D721Med (cell line): ENCODE measurements at places on chromosomes 6 and 20.

DNA sequence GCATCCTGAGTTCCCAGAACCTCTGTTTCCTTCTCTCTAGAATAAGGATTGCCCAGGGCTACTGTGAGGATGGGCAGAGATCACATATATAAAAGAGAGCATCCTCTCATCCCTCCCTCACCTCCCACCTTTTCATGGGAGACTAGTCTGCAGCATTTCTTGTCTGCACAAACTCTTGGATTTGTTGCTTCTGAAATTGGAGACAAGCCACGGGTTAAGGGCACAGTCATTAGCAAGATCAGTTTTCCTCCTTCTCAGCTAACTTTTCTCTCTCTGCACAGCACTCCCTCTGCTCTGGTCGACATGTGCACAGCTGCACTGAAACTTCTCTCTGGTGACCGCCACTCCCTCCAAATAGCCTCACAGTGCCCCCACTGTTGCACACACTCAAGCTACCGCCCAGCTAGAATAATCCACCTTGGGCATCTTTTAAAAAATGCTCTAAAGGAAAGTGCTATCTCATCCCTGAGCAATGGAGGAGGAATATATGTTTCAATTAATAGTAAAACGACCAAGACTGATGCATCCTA lies 50.9 kb upstream of the DUSP22 start:
- DNase-seq: no peak

DNA sequence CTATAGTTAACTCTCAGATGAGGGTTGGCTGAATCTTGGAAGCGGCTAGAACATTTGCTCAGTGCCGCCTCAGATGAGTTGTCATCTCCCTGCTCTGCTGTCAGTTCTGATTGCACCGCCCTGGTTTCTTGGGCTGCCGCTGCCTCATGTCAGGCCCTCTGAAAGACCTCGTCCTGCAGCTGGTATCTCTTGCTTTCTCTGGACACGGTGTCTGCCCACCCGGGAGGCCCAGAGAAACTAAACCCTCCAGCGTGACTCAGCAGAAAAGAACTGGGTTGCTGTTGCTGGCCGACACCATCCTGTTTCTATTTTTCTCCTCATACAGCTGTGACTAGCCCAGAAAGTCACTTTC lies 355.4 kb downstream of the CD83 start:
- no peak for DNase-seq

DNA sequence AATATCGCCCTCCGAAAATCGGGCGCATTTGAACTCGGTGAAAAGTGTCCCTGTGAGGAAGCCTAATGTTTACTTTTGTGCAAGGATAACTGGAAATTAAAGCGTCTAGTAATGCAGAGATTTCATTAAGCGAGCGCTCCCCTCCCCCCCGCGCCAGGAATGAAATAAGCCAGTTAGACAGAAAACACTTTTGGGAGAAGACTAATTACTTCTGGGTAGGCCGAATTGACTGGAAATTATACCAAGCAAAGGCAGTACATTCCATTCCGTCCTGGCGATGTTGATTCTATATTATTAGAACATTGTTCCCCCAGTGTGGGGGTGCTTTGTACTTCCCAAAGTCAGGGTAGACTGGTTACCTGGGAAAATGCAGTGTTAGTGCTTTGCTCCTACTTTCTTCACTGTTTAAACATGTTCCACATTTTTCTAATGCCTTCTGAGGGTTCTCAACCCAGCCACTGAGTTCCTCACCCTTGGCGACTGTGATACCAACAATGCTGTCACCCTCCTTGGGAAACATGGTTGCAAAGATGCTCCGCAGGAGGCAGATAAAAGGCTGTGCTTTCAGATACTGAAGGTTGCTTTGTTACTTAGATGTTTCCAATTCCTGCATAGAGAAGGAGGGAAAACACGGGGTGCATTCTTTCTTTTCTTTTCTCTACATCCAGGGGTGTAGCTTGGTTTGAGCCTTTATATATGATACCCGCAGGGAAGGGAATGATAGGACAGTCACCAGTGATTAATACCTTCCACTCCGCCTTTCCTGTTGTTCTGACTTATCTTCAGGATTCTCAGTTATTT lies 2.6 kb downstream of the GJA1 start:
- DNase-seq: no peak

DNA sequence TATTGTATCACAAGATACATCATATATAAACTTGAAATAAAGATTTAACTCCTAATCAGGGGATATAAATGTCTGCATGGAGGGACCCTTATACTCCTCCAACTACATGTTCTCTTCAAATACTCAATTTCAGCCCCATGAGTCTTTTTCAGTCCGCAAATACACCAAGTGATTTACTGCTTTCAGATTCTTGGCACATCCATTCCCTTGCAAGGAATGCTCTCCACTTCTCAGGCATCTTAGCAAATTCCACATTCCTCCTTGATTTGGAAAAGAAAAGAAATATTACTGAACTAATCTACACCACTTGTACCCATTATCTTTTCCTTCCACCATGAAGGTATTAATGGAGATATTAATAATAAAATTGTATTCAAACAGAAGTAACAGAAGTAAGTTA lies 999.4 kb upstream of the GJE1 start:
- no peak for DNase-seq

DNA sequence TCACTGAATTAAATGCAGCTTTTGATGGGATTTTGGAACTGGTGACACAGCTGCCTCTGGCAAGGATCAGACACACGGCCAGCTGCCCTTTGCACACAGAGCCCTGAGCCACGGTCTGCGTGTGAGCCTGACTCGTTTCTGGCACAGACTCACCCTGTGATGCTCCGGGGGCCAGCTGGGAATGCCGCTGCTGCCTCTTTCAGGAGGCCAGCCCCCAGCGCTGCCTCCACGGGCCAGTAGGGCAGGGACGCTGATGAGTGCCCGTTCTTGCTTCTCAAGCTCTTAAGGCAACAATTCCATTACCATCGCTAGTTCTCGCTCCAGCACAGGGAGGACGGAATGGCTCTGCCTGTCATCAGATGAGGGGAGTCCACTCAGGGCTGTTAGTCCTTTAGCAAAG lies 61.6 kb downstream of the IRF4 start:
- DNase-seq: no peak

DNA sequence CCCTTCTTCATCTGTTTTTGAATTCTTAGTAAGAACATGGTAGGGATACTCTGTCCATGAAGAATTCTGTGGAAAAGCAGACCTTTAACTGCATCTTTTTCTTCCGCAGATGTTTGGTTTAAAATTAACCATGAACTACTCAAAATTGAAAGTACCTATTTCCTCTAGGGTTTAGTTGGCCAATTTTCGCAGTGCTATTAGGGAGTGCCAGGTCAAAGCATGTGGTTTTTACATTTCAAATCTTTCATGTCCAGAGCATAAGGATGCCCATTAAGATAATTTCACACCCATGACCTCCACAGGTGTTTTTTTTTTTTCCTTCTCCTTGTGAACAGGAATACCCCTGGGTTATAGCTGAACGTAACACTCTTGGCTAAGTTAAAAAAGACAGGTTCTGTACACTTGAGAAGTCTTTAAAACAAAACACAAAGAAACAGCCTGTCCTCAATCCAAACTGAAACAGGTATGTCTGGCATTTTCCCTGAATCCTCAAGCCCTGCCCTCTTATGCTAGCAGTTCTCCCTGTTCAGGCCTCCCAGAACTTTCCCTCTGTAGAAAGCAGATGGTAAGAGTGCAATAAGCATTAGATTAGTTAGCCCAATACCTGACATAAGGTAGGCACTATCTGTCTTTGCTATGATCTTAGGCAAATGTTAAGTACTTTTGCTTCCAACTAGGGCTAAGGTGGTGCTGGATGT lies 67.1 kb downstream of the ELOVL5 start:
- no peak for DNase-seq

DNA sequence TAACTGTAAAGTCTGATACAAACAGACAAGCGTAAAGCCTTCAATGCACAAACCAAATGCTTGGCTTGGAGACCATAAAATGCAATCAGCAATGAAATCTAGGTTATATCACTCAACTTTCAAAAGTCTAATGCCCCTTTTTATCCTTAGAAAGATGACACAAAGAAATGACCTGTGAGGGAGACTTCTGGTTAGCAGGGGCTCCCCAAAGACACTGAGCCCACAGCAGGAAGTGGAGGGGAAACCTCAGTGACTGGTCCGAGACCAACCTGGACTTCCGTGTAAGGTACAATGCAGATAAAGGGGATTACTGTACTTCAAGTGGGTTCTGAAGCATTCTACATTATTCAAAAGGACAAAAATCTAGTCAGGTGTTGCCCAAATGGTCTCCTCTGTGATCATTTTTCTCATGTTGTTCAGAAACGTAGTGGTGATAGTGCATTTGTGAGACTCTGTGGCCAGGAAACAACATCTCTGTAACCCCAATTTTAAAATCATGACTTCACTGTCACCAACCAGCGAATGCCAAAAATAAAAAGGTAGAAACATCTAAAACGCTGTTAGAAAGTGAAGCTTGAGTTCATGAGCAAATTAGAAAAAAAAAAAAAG lies 88.2 kb downstream of the HIVEP2 start:
- no peak for DNase-seq

GRCh38 chr6:81950877-81951276 lies 198.4 kb upstream of the TENT5A start:
- no peak for DNase-seq

GRCh38 chr20:44489931-44490330 lies 14.3 kb downstream of the TTPAL start:
- no peak for DNase-seq

DNA sequence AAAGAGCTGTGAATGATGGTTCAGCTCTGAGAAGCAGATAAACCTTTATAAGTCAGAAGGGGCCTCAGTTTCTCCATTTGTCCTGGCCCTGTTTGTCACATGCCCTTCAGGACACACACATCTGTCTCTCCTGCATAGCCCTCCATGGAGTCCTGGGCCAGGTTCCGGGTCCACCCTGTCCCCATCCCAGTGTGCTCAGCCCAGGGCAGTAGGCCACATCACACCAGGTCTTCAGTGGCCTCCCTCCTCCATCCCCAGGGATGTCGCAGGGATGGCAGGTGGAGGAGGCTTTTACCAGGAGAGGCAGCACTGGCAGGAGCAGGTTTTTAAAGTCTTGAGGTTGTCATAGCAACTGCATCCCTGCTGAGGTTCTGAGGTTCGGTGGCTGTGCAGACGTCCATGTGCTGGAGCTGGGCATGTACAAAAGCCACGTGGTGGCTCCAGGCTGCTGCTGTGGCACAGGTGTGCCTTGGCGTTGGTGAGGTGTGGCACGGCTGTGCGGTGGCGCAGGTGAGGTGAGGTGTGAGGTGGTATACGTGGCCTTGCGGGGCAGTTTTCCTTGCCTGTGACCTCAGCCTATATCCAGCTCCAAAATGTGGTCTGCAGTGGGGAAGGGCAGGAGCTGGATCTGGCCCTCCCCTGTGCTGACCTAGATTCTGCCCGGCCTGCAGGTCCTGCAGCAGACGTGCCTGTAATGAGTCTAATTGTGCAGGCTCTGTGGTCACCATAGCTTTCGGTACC lies 8.0 kb upstream of the NPBWR2 start:
- DNase-seq: no peak

DNA sequence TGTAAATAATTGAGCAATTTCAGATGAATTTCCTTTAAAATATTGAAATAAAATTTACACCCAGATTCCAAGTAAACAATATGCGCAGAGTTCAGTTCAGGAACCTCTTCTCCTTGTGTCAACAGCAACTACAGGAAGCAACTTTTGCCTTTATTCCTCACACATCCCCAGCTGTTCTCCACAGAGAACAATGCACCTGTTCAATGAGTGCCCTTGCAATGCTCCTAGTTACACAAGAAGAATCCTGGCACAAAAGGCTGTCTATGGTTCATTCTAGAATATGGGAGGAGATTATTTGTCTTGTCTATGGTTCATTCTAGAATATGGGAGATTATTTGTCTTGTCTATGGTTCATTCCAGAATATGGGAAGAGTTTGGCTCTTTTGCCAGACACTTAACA lies 454.9 kb downstream of the BTBD3 start:
- no peak for DNase-seq

DNA sequence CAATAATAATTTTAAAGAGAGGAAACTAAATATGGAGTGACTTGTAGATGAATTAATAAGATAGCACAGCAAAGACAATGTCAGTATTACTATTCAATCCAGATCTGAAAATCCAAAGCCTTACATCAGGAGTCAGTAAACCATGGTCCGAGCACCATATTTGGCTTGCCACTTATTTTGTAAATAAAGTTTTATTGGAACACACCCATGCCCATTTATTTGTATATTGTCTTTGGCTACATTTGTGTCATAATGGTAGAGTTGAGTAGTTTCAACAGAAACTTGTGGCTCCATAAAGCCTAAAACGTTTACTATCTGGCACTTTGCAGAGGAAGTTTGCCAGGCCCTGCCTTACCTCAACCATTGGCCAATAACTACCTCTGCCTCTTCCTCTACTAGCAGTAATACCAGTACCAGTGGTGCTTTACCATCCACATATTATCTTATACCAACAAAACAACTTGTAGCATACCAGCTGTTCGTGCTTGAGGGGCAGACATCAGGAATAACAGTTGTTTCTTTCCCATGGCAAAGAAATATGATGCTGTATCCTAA lies 51.8 kb upstream of the SYNJ2 start:
- DNase-seq: no peak

- DNase-seq: no peak
Measured at GRCh38 chr6:85360794-85361642, 88.9 kb upstream of the NT5E start.

DNA sequence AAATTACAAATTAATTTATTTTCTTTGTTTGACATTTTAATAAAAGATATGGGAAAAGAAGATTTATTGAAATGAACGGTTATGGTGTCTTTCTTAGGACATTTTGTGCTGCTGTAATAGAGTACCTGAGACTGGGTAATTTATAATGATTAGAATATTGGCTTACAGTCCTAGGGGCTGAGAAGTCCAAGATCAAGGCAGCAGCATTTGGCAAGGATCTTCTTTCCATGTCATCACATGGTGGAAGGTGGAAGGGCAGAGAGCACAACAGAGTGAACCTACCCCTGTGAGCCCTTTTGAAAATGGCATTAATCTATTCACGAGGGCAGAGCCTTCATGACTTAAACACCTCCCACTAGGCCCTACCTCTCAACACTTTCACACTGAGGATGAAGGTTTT lies 75.7 kb upstream of the LTV1 start:
- DNase-seq: no peak

- no peak for DNase-seq
Measured at GRCh38 chr20:37205794-37206193, 26.4 kb upstream of the MROH8 start.
